ENCODE measurements at places on chromosomes 2 and 18.

DNA sequence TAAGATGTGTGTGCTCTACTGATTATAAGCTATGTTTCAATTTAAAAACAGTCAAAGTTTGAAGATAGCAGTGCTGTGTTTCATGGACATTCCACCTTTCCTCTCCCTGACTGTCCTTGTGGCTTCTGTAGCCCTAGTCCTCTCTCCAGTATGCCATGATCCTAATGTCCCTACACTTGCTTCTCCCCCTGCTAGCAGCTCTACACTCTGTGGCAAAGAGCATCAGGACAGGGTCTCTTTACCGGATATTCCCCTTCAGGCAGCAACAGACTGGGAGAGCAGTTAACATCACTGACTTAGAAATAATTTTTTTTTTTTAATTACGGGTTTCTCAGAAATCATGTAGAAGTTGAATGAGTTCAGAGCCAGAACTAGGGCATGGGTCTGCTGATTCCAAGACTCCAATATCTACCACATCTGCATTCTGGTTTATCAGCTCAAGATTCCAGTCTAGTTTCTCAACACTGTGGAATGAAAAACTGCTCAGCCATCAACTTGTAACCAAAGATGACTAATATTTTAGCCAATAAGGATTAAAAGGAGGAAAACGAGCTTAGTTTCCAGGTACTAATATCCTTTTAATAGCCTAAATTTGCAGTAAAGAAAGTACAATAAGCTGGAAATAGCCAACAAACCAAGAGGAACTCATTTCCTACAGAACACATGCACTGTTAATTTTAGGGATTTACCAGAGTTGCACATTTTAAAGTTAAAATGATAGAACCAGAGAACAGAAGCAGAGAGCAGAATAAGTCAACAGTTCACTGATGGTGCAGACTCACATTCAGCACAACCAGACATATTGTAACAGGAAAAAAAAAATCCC, 45.2 kb downstream of the TMEM131 start:
- no peak for DNase-seq

- DNase-seq: no peak
Observed at GRCh38 chr2:180644709-180645108, 335.7 kb upstream of the UBE2E3 start.

- DNase-seq: no peak
Observed at GRCh38 chr2:104846786-104847585, 6.9 kb upstream of the POU3F3 start.

DNA sequence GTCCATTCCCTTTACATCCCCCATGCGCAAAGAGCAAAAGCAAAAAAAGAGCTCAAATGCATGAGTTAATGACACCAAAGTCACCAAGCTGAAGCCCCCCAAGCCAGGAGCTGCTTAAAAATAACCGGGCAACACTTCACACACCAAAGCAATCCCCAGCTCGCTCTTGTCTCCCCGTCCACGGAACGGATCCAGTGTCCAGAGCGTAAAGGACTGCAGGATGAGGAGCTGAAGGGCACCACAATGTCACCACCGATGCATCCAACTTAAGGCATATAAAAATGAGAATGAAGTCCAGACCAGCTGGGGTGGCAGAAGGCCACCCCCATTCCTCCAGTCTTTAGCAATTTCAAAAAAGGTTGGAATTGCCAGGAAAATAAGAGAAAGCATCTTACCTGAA, 8.7 kb downstream of the SMAD7 start:
- DNase-seq: no peak

GRCh38 chr2:204239411-204240165, 303.0 kb downstream of the ICOS start:
- DNase-seq: no peak
